ENCODE measurements at places on chromosomes 16 and 17. TPM values are rescaled to one million over a fixed set of nuclear protein-coding genes. Genes with fewer than 3 reads are reported as not detected.

TNFRSF12A gene
- total RNA-seq, result 510 TPM

TMEM114 gene
- total RNA-seq, result not detected

CLEC10A gene
- not detected for total RNA-seq

- DNase-seq, result no peak
Measured at GRCh38 chr17:30796016-30796415, 28.5 kb downstream of the CRLF3 start.

DNA sequence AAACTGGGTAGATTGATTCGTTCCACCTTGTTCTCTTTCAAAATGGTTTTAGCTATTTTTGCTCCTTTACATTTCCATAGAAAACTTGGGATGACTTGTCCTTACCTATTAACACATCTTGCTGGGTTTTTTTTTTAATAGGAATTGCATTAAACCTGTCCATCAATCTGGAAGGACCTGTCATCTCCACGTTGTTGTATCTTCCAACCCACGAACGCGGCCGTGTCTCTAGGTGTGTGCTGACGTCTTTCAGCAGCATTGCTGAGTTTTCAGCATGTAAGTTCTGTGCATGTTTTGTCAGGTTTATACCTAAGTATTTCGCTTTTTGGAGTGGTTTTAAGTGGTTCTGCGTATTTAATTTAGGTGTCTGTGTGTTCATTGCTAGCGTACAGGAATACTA lies 60.4 kb upstream of the GNG13 start:
- no peak for DNase-seq

GRCh38 chr17:59892251-59892923 lies 356 bp downstream of the TUBD1 start:
- no peak for DNase-seq

DNA sequence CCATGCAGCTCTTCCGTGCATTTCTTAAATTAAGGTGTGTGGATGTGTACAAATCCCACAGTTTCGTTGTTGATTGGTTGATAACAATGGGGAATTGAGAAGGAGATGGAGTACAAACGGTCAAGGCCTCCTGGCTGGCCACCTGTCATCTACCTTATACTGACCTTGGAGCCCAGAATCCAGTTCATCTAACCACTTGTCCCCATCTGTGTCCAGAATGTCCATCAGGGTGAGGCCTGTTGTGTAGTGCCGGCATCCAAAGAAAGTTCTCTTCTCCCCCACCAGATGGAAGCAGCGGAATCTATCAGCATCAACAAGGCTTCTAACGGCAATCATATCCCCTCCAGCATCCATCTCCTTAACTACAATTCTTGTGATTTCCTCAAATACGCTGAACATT lies 1.5 kb downstream of the GSDMB start:
- no peak for DNase-seq

DNA sequence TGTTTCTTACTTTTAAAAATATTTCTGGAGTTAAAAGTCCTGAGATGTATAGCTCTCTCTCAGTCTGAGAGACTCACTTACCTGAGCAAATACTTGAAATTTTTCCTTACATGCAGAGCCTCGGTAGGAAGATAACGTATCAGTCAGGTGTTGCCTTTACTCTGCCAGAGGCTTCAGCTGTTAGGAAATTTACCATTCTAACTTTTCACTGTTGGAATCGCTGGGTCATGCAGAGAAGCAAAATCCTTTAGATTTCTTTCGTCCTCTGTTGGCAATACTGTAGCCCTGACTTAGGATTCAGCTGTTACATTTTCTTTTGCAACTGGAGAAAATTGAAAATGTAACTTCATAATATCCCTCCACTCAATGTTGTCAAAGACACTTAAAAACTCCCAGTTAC lies 20.0 kb upstream of the KCNJ16 start:
- no peak for DNase-seq

GRCh38 chr16:51111759-51112158 lies 39.3 kb downstream of the SALL1 start:
- no peak for DNase-seq

DNA sequence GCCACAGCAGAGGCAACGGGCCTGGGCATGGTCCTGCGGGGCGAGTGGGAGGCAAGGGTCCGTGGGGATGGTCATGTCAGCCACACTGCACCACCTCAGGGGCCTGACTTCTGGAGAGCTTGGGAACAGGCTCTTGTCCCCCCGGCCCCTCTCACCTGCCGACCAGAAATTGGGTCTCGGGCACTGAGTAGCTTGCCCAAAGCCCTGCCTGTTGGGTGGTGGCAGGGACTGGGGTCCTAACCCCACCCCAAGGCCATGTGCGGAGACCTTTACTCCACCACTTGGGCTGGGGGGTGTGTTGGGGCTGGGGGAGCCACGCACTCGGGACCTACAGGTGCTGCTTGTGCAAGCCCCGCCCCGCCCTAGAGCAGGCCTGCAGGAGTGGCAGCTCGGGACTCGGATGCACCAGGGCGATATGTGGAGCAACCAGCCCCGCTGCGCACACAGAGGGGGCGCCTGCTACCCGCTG lies 24.2 kb upstream of the CHMP6 start:
- DNase-seq, result no peak

DNA sequence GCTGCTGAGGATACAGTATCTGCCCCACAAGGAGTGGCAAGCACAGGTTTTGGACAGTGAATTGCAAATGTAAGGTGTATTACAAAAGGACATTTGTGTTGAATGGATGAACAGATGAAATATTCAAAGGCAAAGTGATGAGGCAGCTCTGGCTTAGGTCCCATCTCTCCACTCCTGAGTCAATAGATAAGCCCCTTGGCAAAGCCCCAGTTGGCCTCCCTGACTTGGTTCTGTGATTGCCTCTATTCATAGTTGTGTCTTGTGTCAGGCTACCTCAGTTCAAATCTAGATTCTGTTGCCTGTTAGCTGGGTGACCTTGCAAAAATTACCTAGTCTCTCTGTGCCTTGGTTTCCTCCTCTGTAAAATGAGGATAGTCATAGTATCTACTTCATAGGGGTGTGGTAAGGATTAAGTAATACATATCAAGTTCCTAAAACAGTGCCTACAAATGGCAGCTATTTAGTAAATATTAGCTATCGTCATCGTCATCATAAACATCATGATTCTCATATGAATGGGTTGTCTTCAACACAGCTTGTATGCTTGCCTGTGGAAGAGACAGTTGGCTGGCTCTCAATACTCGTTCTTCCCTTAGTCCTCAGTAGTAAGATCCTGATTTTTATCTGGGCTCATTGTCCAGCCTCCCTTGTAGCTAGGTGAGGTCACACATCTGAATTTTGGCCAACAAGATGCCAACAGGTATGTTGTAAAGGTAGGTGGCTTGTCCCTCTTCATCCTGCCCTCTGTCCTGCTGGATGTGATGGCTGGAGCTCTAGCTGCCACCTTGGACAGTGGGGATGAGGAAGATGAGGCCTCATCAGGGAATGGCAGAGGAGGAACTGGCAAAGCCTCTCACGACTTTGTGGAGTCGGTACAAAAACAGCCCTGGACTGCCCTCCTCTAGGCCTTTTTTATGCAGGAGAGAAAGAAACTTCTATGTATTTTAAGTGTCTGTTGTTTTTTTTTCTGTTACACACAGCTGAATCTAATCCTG lies 2.1 kb upstream of the MFAP4 start:
- DNase-seq, result no peak

DNA sequence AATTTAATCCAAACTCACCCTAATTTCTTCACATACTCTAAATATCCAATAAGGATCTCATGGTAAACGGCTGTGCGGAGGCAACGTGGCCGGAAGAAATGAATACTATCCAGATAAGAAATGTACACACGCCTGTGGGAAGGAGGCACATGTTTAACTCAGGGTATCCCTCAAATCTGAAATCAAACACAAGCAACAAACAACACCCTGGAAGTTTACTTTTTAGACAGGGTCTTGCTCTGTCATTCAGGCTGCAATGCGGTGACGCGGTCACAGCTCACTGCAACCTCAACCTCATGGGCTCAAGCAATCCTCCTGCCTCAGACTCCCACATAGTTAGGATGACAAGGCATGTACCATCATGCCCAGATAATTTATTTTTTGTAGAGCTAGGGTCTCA lies 21.2 kb upstream of the TRAP1 start:
- no peak for DNase-seq

GRCh38 chr17:77965352-77965751 lies 6.8 kb downstream of the TNRC6C start:
- no peak for DNase-seq

All from A172 (cell line).